ENCODE measurements at places on chromosomes 1 and 21.

DNA sequence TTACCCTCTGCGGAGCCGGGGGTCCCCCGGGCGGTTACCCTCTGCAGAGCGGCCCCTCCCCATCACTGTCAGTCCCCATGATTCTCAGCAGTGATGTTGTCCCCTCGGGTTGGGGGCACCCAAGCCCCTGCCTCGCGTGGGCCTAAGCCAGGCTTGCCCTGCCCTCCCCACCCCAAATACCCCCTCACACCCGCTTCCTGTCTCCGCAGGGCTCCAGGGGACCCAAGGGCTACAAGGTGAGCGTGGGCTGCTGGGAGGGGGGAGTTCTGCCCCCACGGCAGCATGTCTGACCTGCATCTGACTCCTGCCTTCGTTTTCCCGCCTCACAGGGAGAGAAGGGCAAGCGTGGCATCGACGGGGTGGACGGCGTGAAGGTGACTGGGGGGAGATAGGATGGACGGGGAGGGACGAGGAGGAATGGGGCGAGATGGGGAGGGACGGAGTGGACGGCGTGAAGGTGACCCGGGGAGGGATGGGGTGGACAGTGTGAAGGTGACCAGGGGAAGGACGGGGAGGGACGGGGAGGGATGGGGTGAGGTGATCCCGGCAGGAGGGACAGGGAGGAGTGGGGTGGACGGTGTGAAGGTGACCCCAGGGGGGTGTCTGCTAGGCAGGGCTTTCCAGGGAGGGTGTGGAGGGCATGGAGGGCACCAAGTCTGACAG lies 8.6 kb downstream of the COL6A1 start:
- DNase-seq, result no peak

- DNase-seq, result no peak
Measured at GRCh38 chr1:9200441-9200840, 34.1 kb upstream of the H6PD start.

DNA sequence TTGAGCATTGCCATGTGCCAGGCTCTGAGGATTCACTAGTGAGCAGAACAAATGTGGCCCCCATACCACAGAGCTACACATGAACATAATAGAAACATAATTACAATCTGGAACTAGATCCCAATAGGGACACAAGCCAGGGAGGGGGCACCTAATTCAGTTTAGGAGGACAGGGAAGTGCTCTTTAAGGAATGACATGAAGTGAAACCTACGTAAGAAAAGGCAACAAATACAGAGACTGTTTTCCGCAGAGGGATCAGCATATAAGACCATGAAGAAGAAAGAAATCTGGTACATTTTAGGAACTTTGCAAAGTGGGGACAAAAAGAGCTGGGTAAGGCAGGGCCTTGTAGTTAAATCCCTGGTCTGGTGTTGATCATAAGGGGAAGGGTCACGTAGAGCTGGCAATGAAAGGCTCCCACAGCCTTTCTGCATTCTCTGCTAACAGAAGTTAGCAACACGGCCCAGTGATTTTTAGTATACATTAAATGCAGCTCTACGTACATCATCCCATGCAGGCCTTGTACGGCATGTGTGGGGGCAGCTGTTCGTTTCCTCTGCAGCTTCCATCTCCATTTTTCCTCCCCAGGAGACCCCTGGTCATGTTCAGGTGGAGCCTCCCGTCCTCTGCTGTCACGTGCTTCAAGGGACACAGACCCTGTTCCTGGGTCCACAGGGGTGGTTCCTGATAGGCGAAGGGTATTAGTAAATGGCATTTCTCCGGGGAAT lies 26.8 kb upstream of the SLC30A1 start:
- no peak for DNase-seq

GRCh38 chr1:76627901-76628300 lies 239.4 kb upstream of the ST6GALNAC5 start:
- no peak for DNase-seq

GRCh38 chr1:107362468-107363140 lies 221.8 kb downstream of the NTNG1 start:
- DNase-seq, result no peak

DNA sequence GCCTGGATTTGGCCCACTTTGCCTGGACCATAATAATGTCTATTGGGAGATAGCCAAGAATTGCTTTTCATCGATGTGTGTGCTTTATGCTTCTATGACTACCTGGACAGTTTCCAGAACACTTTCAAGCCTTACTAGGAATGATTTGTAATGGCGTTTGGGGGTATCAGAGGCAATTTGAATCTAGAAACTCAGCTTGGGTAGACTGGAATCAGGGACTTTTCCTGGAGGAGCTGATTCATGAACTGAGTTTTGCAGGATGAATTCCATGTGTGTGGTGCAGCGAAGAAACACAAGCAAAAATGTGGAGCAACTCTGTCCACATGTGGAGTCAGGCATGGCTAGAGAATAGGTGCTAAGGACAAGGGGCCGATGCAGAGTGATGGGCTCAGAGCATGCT lies 11.9 kb upstream of the TMEM61 start:
- no peak for DNase-seq

- no peak for DNase-seq
Measured at GRCh38 chr1:104593413-104594187, 843.9 kb downstream of the AMY1C start.

DNA sequence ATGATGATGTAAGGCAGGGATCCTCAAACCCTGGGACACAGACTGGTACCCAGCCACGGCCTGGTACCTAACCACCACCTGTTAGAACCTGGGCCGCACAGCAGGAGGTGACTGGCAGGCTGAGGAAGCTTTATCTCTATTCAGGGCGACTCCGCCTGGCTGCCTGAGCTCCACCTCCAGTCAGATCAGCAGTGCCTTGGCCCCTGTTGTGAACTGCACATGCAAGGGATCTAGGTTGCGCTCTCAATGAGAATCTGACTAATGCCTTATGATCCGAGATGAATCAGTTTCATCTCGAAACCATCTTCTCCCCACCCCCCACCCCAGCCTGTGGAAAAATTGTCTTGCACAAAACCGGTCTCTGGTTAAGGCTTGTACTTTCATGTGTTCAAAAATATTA lies 4.2 kb downstream of the RNPC3 start:
- no peak for DNase-seq

Measured in hypothalamus (tissue), 51 donors.